ENCODE measurements at places on chromosomes 11 and 22.

GRCh38 chr11:65662799-65663638, at the start of gene RELA:
Gene RELA, minus strand, starts transcription at chr11:65662916. Its CDS starts 84 bp downstream, at chr11:65662832.
- DNase-seq, result peak; percentile 84

DNA sequence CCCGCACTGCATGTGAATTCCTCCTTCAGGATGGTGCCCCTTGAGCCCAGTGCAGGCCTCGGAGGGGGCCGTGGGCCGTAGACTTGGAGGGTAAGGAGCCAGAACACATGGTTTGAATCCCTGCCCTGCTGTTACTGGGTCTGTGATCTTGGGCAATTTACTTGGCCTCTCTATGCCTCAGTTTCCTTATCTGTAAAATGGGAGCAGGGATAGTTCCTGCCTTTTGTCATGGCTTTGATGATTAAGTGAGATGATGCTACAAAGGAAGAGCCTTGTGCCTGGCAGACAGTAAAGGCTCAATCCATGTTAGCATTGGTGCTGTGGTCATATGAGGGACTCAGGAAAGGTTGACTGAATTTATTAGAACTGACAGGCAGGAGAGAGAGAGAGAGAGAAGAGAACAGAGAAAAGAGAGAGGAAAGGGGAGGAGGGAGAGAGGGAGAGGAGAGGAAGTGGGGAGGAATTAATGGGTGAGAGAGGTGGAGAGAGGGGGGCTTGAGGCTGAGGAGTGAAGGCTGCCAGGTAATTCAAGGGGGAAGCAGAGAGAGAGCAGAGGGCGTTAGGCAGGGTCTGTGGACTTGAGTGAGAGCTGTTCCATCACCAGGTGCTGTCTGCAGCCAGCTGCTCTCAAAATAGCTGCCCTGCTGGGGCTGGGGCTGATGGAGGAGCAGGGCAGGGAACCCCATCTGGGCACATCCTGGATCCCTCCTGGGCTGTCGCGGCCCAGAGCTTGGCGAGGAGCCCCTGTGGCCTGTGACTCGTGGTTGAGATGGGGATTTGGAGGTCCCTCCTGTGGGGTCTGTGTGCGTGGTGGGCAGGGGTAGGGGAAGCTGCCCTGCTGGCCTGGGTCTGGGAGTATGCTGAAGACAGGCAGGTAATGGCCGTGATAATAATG, 44.1 kb downstream of the MCM5 start:
- DNase-seq, result no peak

DNA sequence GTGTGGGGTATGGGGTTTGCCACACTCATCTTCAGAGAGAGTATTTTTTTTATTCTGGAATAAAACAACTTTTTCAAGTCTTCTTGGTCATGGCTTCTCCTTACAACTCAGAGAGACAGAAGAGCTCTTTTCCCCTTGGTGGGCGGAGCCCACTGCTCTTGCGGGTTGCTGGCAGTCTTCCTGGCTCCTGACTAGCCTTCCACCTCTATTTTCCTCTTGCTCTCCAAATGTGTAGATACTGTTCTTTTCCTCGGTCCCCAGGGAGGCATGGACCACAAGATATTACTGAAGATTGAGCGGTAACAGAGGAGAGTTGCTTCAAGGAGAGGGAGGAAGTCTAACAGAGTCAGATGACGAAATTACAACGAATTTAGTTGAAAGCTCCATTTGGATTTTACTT, 210.6 kb downstream of the NTM start:
- DNase-seq, result no peak

- DNase-seq, result no peak
These were observed 90.4 kb downstream of the APIP start for GRCh38 chr11:34825670-34826383.

DNA sequence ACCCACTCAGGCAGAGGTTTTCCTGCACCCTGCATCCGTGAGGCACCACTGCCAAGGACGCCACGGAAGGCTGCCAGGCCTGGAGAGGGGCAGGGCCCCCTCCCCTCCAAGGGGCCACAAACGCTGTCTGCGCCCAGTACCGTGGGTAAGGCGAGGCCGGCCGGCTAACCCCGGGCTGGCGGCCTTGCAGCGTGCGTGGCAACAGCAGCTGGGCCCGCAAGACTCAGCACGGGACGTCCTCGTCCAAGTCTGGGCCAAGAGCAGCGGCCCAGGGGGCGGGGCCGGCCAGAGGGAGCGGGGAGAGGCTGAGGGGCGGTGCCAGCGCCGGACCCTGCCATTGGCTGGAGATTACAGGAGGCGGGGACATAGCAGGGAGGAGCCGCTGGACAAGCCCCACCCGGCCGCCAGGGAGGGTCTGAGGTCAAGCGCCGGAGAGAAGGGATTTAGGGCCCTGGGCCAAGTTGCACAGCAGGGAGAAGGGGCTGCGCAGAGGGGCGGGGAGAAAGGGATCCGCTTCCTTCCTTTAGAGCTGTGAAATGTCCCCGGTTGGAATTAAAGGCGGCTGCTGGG, 16.0 kb downstream of the SLC43A1 start:
- no peak for DNase-seq

- no peak for DNase-seq
These were observed 35.9 kb downstream of the SGSM3 start for GRCh38 chr22:40406063-40406890.

DNA sequence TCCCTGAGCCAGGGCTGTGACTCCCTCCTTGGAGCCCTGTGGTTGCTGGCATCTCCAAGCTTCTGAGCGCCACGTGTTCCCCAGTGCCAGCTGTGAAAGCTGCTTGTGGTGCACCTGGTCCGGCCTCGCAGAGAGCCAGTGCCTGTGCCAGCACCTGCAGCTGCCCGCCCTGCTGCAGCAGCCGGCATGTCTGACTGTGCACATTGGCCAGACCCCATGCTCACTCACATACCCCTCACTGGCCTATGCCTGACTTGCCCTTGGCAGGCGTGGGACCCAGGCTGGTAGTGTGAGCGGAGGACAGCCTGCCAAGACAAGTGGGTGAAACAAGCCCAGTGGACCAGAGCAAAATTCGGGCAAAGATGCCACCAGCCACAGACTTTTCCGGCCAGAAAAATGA, 9.8 kb downstream of the MRPL48 start:
- DNase-seq, result no peak

GRCh38 chr22:43376765-43377547, 33.8 kb upstream of the SCUBE1 start:
- DNase-seq, result peak; percentile 17

DNA sequence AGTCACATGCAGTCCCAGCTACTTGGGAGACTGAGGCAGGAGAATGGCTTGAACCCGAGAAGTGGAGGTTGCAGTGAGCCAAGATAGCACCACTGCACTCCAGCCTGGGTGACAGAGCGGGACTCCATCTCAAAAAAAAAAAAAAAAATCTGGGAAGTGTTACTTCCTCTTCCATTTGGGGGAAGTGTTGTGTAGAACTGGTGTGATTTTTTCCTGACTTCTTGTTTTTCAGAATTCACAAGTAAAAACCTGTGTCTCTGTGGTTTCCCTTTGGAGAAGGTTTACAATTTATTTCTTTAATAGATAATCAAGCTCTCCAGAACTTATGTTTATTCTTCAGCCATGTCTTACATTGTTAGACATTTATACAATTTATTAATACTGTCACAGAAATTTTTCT, 396.1 kb downstream of the BRD1 start:
- no peak for DNase-seq

DNA sequence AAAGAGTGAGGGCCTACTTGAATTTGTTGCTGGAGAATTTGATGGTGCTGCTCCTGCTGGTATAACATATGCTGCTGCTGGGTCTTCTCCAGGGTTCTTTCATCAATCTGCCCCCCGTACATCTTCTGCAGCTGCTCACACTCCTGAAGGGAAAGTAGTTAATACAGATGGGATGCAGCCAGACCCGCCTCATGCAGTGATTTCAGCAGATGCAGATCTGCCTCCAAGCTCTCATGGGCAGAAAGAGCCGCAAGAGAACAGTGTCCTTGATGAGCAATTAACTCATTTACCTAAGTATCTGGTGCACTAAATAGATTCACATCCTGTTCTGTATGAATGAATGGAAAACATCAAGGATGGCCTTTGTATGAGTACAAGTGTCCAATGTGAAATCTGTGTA, 24.8 kb upstream of the APOA1 start:
- DNase-seq, result no peak

DNA sequence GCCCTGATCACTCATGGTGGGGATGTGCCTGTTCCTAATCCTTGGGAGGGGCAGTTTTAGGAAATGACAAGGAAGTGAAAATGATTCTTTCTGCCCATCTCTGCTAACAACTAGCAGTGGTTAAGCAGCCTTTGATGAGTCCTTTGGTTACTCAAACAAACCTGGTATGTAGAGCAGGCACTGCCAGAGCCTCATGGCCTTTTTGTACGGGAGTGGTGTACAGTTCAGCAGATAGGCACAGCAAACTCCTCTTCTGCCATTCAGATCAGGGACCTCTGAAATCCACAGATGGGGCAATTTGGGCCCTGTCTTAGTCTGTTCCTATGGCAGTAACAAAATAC, 66.2 kb downstream of the FZD4 start:
- no peak for DNase-seq

- DNase-seq, result no peak
These were observed 352 bp downstream of the C22orf23 start for GRCh38 chr22:37953062-37953436.

Data from T-helper 9 cell (primary cell).